Astrocyte (in vitro differentiated cells and primary cell): ENCODE measurements at places on chromosomes 1 and 21.
A peak's percentile ranks its signal among the peaks of the same experiment; 100 is the strongest.

DNA sequence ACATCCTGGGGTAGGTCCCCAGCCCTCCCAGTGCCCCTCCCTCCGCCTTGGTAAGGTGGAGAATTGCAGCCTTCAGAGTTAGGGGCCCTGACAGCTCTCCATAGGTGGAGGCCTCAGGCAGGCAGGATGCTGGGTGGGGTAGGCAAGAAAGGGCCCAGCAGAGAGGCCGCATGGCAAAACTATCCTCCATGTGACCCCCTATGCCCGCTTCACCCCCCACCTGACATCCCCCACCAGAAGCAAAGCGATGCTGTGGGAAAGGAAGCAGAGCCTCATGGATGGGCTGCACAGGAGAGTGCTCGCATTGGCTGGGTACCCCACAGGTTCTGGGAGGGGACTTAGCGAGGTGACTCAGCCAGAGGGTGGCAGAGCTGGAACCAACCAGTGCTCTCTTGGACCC lies 1.6 kb downstream of the S100A9 start:
- no peak for DNase-seq

GRCh38 chr1:243849421-243850201 lies 432 bp downstream of the AKT3 start:
- no peak for DNase-seq

DNA sequence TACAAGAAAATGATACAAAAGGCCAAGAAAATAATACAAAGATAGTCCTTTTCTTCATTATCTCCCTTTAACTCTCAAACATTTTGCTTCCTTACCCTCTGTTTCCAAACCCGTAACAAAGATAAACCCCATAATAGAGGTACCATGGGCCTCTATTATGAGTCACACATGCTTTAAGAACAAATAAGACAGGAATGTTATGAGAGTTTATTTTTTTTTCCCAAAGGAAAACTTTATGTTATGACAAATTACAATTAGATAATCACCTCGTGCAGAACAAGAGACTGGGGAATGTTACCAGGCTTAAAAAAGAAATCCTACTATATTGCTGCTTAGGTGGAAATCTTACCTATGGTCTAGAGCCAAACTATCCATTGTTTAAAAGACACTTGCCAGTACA lies 272.0 kb downstream of the BRINP3 start:
- peak; percentile 67 for DNase-seq

- DNase-seq = no peak
These were observed 8.6 kb downstream of the PRDM16 start for GRCh38 chr1:3077561-3077960.

DNA sequence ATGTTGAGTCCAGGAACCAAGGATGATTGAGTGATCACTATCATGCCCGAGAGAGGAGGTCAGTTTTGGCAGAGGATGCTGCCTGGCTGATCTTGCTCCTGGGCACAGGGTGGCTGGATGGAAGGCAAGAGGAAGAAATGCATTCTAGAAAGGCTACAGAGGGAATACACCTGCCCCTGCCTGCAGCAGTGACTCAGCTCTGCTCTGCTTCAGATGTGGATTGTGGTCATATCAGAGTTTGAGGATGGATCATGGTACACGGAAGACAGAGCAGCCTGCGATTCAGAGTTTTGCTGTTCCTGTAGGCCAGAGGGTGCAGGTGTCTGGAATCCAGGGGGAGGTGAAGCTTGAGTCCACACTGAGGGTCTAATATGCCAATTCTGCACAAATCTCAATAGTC lies 37.2 kb downstream of the PCP4 start:
- DNase-seq = no peak

DNA sequence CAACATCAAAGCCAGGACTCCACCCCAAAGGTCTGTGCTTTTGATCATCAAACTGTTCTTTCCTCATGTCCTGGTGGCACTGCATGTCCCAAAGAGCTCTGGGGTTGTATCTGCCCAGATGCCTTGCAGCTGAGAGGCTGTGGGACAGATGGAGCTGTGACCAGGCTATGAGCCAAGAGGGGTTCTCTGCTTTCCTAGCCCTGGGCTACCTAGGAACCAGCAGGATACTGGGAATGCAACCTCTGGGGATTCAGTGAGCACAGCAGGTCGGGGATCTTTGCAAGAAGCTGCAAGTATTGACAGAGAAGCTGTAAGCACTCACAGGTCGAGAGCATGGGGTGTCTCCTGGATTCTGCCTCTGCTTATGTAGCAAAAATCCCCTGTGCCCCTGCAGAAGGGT lies 186.6 kb downstream of the GRIK3 start:
- DNase-seq = no peak
